ENCODE measurements at places on chromosomes 2 and 18.

DNA sequence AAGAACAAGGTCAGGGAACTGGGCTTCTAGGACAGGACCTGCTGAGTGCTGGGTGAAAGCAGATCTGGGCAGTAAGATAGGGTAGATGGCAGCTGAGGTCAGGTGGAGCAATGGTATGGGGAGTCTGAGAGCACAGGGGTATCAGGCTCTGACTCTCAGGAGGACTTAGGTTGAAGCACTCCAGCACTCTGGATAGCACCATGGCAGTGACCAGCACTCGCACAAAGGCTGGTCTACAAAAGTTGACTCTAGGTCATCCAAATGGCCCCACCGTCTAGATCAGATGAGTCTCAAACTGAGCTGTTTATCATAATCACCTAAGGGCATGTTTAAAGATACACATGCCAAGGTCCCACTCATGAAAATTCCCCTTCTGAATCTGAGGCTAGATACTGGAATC is 60.1 kb downstream of the CDKL4 start:
- no peak for DNase-seq

GRCh38 chr18:69895066-69896047 is 52.3 kb downstream of the CD226 start:
- DNase-seq, result no peak

DNA sequence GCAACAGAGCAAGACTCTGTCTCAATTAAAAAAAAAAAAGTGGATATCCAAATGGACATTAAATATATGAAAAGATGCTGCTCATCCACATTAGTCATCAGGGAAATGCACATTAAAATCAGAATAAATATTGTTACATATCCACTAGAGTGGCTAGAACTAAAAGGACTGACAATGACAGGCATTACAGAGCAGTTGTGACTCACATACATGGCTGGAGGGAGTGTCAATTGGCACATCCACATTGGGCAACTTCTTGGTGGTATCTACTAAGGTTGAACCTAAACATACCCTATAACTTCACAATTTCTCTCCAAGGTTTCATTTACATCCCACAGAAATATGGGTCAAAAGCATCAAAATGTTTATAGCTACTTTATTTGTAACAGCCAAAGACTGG is 14.0 kb upstream of the DNER start:
- no peak for DNase-seq

DNA sequence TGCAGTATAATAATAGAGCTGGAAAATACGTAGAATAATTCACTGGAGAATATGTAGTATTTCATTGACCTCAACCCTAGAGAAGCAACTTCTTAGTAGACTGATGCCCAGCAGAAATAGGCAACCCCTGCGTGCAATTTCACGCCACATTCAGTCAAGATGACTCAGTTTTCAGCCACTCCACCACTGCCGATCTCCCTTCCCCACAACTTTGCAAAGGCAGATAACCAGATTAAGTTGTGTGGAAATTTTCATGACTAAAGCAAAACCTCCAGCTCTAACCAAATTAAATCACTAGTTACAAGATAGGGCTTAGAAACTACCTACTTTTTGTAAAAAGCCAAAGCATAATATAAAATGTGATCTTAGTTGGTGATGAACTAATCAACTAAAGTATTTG is 63.3 kb upstream of the STK17B start:
- DNase-seq, result no peak

DNA sequence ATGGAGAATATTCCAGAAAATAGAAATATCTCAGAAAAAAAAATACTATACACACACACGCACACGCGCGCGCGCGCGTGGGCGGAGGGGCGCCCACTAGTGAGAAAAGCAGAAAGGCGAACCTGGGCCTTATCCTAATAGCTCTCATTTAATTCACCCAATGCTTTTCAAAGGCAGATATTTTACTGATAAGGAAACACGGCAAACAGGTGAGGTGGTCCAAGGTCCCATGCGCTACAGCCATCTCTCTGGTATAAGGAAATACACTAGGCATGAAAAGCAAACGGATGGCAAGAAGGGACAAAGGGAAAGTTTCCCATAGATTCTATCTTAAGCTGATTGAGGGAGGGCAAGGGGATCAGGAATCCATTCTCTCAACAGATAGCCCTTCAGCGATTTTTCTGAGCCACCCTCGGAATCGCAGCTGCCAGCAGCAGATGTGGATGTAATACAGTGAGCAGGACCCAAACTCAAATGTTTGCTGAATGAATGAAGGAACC is 136.7 kb downstream of the TMEM247 start:
- DNase-seq, result no peak

All from left hindlimb (tissue), 1 donor.